ENCODE measurements at places on chromosomes 4 and X.

DNA sequence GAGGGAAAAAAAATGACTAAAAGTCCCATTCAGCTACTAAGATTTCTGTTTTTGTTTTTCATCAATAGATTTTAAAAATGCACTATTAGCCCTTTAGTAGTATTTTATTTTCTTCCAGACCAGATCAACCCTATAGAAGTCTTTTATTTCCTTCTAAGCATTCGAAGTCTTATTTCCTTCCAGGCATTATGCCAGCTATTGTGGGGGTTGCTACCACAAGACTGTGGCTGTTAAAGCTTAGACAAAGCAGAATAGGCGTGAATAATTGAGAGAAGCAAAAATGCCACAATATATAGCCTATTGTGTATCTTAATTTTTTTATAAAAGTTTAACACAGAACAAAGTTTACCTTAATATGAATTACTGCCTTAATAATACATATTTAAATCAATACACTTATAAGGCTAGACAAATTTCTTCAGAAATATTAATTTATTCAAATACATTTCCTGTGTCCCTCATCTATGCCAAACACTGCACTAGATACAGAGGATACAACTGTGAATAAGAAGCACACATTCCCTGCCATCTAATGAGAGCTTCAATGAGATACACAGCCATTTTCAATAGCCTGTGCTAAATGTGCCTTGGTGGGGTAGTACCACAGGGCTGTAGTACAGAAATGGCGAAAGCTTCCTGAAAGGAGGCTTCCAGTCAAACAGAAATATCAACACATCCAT is 33.1 kb downstream of the SLC10A7 start:
- no peak for DNase-seq

DNA sequence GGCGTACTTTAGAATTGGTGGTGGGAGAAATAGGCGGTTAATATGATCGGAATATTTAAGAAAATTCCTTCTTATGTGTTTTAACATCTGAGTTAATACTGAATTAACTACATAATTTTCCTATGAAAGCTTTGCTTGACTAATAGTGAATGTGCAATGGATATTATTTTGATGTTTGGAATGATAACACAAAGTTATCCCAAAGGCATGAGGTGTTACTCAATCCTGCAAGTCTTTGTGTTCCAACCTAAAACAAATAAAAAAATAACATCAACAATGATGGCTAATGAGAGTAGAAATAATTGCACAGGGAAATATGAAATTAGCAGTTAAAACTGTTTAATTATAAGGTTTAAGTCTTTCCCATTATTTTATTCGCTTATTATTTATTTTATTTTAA is 183.6 kb upstream of the ARSJ start:
- DNase-seq, result no peak

DNA sequence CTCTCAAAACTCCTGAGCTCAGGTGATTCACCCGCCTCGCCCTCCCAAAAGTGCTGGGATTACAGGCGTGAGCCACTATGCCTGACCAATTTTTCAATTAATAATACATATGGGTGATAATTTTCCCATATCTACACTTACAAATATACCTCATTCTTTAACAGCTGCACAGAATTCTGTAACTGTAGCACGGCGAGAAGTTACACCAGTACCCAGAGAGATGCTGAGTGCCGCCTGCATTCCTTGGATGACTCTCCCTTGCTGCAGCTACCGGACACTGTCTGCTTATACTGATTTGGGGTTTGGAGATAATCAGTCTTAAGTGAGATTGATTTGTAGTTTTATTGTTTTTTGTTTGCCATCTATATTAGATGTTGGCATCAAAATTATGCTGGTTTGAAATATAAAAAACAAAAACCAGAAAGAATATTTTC is 5.8 kb downstream of the TIFA start:
- DNase-seq, result no peak

- no peak for DNase-seq
These were observed 6.7 kb downstream of the SRD5A3 start for GRCh38 chr4:55352726-55353125.

GRCh38 chr4:153465615-153466080 is 512 bp upstream of the TMEM131L start:
- DNase-seq, result no peak

DNA sequence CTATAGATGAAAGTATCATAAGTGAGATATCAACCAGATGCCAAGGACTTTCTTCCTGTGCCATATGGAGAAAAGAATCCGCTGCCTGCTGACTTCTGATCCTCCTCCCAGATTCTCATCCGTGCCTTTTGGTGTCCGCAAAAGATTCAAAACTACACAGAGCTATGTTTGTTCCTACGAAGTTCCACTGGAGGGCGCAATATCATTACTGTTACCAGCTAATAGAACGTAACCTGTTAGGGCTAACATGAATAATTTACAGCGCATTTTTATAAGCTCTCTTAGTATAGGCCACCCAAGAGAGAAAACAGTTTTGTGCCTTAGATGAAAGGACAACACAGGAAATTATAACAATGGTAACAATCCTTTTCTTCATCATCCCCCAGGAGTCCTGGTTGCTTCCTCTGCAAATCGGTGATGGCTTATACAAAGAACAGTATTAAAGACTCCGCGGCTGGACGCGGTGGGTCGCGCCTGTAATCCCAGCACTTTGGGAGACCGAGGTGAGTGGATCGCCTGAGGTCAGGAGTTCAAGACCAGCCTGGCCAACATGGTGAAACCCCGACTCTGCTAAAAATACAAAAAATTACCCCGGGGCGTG is 22.8 kb upstream of the CENPVL3 start:
- no peak for DNase-seq
